CD4-positive, alpha-beta memory T cell (primary cell): ENCODE measurements at places on chromosomes 16 and 17.

- H3K36me3 ChIP-seq, result no peaks in the 10 kb centered on the region
- no peak overlapping the region for H3K27ac ChIP-seq
- H3K4me1 ChIP-seq, result no peaks in the 10 kb centered on the region
- no peak for DNase-seq
- H3K4me3 ChIP-seq, result no peak overlapping the region
These were observed 124.2 kb downstream of the TMEM132E start for GRCh38 chr17:34703533-34703932.

DNA sequence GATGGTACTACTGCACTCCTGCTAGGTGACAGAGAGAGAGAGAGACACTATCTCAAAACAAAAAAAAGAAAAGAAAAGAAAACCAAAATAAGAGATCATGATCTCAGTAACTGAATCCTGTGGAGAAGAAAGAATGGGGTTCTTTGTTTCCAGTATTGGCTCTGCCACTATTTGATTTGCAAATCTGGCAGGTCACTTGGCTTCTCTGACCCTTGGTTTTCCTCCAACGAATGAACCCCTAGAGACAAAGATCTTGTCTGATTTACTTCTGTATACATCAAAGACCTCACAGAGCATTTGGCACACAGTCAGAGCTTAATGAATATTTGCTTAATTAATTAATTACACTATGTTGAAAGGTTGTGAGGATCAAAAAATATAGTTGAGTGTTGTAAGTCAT, 47.9 kb upstream of the NLK start:
- no peaks in the 10 kb centered on the region for H3K27me3 ChIP-seq
- H3K4me1 ChIP-seq, result no peaks in the 10 kb centered on the region
- no peak overlapping the region for H3K4me3 ChIP-seq
- no peaks in the 10 kb centered on the region for H3K36me3 ChIP-seq

GRCh38 chr17:81398832-81399411, 3.7 kb downstream of the BAHCC1 start:
- peaks cover 68% of the 10 kb centered on the region for H3K27me3 ChIP-seq
- H3K4me1 ChIP-seq, result peaks cover 58% of the 10 kb centered on the region
- H3K4me3 ChIP-seq, result no peak overlapping the region

DNA sequence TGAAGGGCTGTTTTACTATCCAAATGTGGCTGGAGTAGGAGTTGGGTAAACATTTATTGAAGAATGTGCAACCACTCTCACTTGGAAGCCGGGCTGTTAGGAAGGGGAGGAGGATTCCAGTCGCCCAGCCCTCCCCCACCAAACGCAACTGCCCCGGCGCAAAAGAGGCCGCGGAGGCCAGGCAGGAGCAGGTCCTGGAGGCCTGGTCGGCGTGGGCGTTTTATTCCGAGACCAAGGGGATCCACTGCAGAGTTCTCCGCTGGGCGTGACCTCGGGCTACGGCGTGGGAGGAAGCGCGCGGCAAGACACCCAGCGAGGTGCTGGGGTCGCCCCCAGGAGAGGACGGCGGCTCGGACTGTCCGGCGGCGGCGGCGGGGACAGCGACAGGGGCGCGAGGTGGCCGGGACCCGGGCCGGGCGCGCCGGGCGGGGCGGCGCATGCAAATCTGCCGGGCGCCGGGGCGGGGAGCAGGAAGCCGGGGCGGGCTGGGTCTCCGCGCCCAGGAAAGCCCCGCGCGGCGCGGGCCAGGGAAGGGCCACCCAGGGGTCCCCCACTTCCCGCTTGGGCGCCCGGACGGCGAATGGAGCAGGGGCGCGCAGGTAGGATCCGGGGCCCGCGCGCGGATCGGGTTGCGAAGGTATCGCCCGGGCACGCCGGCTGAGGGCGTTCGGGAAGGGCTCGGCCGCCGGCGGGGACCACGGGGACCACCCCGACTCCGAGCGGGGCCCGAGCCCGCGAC, at the start of gene IL4R:
TSS of gene IL4R (plus strand) at position 553 of the 739 bp plus-strand sequence. CDS start 26,230 bp downstream, outside the sequence.
- DNase-seq, result peak; percentile 69
- peaks cover 47% of the 10 kb centered on the region for H3K4me1 ChIP-seq
- H3K36me3 ChIP-seq, result no peaks in the 10 kb centered on the region
- H3K27ac ChIP-seq, result peak within 1 kb of the TSS; percentile 96
- H3K4me3 ChIP-seq, result peak within 1 kb of the TSS; percentile 76

- no peaks in the 10 kb centered on the region for H3K27me3 ChIP-seq
- DNase-seq, result no peak
- no peak overlapping the region for H3K4me3 ChIP-seq
- no peaks in the 10 kb centered on the region for H3K4me1 ChIP-seq
These were observed 520.8 kb downstream of the WWOX start for GRCh38 chr16:78620291-78620690.

DNA sequence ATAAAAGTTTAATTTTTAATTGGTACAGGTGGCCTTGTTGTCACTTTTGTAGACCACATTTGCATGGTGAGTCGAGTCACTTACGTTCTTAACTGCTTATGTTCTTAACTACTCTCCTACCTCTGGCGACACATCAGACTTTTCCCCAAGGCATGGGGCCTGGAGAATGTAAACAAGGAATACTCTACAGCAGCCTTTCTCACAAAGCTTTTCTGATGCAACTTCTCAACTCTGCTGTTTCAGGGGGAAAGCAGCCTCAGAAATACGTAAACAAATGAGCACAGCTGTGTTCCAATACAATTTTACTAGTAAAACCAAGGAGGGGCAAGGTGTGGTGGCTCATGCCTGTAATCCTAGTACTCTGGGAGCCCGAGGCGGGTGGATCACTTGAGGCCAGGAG, 6.9 kb downstream of the KARS1 start:
- peaks cover 59% of the 10 kb centered on the region for H3K36me3 ChIP-seq
- H3K4me1 ChIP-seq, result peaks cover 36% of the 10 kb centered on the region
- no peak for DNase-seq
- no peaks in the 10 kb centered on the region for H3K27me3 ChIP-seq
- no peak overlapping the region for H3K27ac ChIP-seq

- no peak for DNase-seq
- H3K4me3 ChIP-seq, result no peak overlapping the region
- no peak overlapping the region for H3K27ac ChIP-seq
- no peaks in the 10 kb centered on the region for H3K27me3 ChIP-seq
These were observed 17.2 kb upstream of the METRNL start for GRCh38 chr17:83062011-83062817.

DNA sequence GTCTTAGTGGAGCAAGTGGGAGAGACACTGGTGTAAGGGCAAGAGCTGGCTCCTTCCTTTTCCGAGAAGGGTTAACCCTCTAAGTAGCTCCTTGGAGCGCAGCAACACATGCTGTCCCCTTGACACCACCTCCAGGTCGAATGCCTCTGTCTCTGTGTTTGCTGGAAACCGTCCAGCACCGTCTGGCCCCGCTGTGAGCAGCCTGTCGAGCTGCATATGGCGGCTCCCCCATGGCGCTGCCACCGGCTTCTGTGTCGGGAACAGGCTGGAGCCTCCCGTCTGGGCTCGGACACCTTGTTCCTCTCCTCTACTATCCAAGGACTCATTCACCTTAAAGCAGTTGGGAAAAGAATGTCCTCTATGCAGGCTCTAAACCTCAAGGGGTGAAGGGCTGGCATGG, 28.9 kb upstream of the WSCD1 start:
- no peaks in the 10 kb centered on the region for H3K27me3 ChIP-seq
- DNase-seq, result no peak
- H3K4me1 ChIP-seq, result no peaks in the 10 kb centered on the region
- no peaks in the 10 kb centered on the region for H3K36me3 ChIP-seq
- no peak overlapping the region for H3K4me3 ChIP-seq

DNA sequence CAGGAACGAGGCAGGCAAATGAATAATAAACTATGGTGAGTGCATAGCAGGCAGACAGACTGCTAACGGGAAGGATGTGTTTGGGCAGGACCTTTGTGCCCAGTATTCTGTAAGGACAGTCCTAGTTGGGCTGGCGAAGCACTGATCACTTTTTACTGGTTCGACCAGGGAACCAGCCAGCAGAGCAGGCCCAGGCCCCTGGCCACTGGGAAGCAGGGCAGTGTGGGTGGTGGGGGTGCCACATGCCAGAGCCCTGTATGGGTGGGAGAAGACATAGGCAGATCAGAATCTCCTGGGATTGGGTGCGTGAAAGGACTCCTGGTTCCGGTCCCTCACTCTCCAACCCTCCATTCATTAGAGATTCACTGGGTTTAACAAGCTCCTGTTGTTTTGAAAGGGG, 4.0 kb upstream of the VAMP2 start:
- peaks cover 2% of the 10 kb centered on the region for H3K36me3 ChIP-seq
- H3K4me3 ChIP-seq, result no peak overlapping the region
- H3K27ac ChIP-seq, result no peak overlapping the region
- no peak for DNase-seq

GRCh38 chr17:69606142-69606800, 191.8 kb downstream of the MAP2K6 start:
- H3K4me3 ChIP-seq, result no peak overlapping the region
- H3K27me3 ChIP-seq, result no peaks in the 10 kb centered on the region
- H3K27ac ChIP-seq, result no peak overlapping the region
- no peaks in the 10 kb centered on the region for H3K36me3 ChIP-seq
- peaks cover 13% of the 10 kb centered on the region for H3K4me1 ChIP-seq

DNA sequence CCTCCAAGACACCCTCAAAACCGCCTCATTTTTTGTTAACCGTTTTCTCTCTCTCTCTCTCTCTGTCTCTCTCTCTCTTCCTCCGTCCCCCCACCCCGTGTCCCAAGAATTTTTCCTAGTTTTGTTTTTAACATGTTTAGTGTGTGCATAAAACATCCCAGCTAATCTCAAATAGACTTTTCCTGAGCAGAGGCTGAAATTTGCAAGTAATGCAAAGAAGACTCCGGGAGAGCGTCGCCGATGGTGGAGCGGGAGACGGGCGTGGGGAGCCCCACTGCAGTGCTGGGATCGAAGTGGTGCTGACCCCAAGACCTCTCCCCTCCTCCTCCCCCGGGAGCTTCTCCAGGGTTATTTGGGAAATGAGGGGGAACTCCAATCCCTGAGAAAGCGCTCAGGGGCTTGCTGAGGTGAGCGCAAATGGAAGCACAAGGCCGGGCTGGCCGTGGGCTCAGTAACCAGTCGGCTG, 4.7 kb upstream of the DLX4 start:
- H3K36me3 ChIP-seq, result no peaks in the 10 kb centered on the region
- no peak for DNase-seq
- H3K4me1 ChIP-seq, result peaks cover 36% of the 10 kb centered on the region
- H3K27me3 ChIP-seq, result peaks cover 58% of the 10 kb centered on the region
- no peak overlapping the region for H3K4me3 ChIP-seq

GRCh38 chr16:86033016-86033474, 134.1 kb downstream of the IRF8 start:
- no peak overlapping the region for H3K4me3 ChIP-seq
- H3K4me1 ChIP-seq, result no peaks in the 10 kb centered on the region
- no peak overlapping the region for H3K27ac ChIP-seq
- no peaks in the 10 kb centered on the region for H3K36me3 ChIP-seq
- no peak for DNase-seq

DNA sequence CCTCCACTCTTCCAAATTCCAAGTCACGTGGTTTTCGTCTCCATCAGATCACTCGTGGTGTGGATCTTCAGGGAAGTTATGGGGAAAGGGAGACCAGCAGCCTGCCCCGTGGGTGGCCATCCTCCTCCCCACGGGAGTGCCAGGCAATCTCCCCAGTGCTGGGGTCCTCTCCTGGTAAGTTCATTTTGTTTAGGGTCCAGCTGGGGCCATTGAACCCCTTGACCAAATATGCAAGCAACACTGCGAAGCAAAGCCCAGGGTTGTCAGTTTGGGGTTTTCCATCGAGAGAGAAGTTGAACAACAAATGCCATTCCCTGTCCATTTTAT, 4.1 kb upstream of the LCMT1 start:
- H3K27me3 ChIP-seq, result no peaks in the 10 kb centered on the region
- no peak for DNase-seq
- H3K36me3 ChIP-seq, result no peaks in the 10 kb centered on the region
- H3K4me3 ChIP-seq, result peak overlapping the region; percentile 73

DNA sequence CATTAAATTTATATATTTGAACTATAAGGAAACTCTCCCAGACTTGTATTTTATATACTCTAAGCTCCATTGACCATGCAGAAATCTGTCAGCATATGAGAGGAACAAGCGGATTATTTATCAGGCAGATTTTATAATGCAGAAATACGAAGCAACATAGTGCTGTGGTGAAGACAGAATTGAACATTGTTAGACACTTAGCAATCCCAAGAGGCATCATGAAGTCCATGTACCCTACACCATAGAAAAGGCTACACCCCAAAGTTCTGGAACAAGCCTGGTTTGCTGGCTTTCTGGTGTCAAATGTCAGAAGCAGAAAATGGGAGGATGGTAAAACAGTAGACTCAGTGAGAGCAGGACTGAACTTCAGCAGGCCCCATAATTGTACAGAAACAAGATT, 241.1 kb downstream of the PRKCA start:
- no peak for DNase-seq
- H3K36me3 ChIP-seq, result no peaks in the 10 kb centered on the region
- H3K4me3 ChIP-seq, result no peak overlapping the region
- no peaks in the 10 kb centered on the region for H3K27me3 ChIP-seq
- H3K4me1 ChIP-seq, result peaks cover 62% of the 10 kb centered on the region

GRCh38 chr16:85371948-85372347, 241.2 kb upstream of the GSE1 start:
- no peak for DNase-seq
- H3K4me3 ChIP-seq, result no peak overlapping the region
- H3K36me3 ChIP-seq, result no peaks in the 10 kb centered on the region
- no peaks in the 10 kb centered on the region for H3K27me3 ChIP-seq
- H3K4me1 ChIP-seq, result no peaks in the 10 kb centered on the region
- H3K27ac ChIP-seq, result no peak overlapping the region

GRCh38 chr17:67411397-67411796, 34.3 kb downstream of the PITPNC1 start:
- no peak overlapping the region for H3K4me3 ChIP-seq
- H3K4me1 ChIP-seq, result peaks cover 18% of the 10 kb centered on the region
- H3K36me3 ChIP-seq, result no peaks in the 10 kb centered on the region
- H3K27me3 ChIP-seq, result no peaks in the 10 kb centered on the region

GRCh38 chr17:57264776-57265175, 8.5 kb downstream of the MSI2 start:
- H3K4me1 ChIP-seq, result peaks cover 34% of the 10 kb centered on the region
- H3K4me3 ChIP-seq, result no peak overlapping the region
- H3K27me3 ChIP-seq, result no peaks in the 10 kb centered on the region
- no peak for DNase-seq

DNA sequence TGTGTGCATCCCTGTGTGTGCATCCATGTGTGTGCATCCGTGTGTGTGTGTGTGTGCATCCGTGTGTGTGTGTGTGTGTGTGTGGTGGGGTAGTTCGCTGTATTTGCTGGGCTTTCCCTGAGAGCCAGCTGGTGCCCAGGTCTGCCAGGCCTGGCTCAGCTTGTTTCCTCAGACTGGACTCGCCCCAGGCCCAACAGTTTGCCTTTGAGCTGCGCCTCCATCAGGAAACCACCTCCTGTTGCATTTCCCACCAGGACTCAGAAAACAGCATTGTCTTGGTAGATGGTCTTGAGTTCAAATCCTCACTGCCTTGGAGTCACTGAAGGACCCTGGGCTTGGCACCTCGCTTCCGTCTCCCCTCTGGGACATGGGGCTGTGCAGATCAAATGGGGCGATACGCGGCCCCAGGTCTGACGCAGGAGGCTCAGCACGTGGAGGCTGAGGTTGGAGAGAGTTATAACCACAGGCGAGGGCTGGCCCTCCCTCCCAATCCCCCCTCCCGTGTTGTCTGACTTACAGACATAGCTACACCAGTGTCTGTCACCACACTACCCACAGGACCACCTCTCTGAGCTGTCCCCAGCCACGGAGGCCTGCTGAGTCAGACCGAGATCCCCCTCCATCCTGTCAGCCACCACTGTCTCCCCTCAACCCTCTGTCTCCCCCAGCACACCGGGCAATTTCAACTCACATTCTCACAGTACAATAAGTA, 4.7 kb downstream of the ITGAE start:
- no peaks in the 10 kb centered on the region for H3K36me3 ChIP-seq
- H3K4me3 ChIP-seq, result no peak overlapping the region
- peak; percentile 70 for DNase-seq
- H3K27me3 ChIP-seq, result no peaks in the 10 kb centered on the region
